ENCODE measurements at places on chromosomes 3 and 15. TPM values are rescaled to one million over a fixed set of nuclear protein-coding genes. Genes with fewer than 3 reads are reported as not detected.

DNA sequence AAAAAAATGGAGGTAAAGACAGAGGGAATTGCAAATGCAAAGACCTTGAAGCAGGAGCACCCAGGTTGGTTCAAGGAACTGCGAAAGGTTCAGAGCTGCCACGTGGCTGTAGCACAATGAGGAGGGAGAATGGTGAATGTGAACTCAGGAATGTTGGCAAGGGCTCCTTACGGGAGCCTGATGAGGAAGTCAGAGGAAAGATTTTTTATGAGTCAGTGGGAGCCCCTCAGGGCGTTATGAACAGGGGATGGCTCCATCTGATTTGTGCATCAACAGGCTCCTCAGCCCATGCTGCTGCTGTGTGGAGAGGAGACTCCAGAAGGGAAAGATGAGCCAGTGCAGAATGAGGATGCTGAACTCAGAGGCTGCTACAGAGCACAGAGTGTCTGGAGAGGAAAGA, 194.4 kb downstream of the ARRDC4 start:
- H3K4me3 ChIP-seq = no peak overlapping the region
- H3K4me1 ChIP-seq = peaks cover 5% of the 10 kb centered on the region
- H3K36me3 ChIP-seq = no peaks in the 10 kb centered on the region
- no peaks in the 10 kb centered on the region for H3K27me3 ChIP-seq

Gene CFAP161
- total RNA-seq = not detected

- H3K27me3 ChIP-seq = no peaks in the 10 kb centered on the region
- H3K4me3 ChIP-seq = no peak overlapping the region
- H3K36me3 ChIP-seq = no peaks in the 10 kb centered on the region
- no peaks in the 10 kb centered on the region for H3K4me1 ChIP-seq
- DNase-seq = no peak
Measured at GRCh38 chr3:63092515-63092914, 185.6 kb upstream of the SYNPR start.

- no peaks in the 10 kb centered on the region for H3K36me3 ChIP-seq
- peaks cover 8% of the 10 kb centered on the region for H3K4me1 ChIP-seq
- no peak for DNase-seq
- H3K27ac ChIP-seq = no peak overlapping the region
Measured at GRCh38 chr15:92288755-92289154, 104.9 kb upstream of the ST8SIA2 start.

Gene EFHB
- total RNA-seq = 0.66 TPM

Gene CSPG4
- total RNA-seq = not detected

DNA sequence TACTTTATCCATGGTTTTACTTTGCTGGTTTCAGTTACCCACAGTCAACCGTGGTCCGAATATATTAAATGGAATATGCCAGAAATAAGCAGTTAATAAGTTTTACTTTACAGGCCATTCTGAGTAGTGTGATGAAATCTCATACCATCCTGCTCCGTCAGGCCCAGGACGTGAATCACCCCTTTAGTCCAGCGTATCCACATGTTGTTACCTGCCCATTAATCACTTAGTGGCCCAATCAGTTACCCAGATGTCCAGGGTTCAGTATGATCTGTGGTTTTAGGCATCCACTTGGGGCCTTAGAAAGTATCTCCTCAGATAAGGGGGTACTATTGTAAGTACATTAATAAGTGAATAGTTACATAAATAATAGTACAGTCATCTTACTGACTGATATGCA, 88.0 kb downstream of the TTBK2 start:
- no peak overlapping the region for H3K27ac ChIP-seq
- no peak overlapping the region for H3K4me3 ChIP-seq
- H3K36me3 ChIP-seq = no peaks in the 10 kb centered on the region
- no peaks in the 10 kb centered on the region for H3K4me1 ChIP-seq
- no peak for DNase-seq
- H3K27me3 ChIP-seq = no peaks in the 10 kb centered on the region

- peak; percentile 49 for DNase-seq
- H3K4me1 ChIP-seq = peaks cover 20% of the 10 kb centered on the region
- peak overlapping the region; percentile 74 for H3K4me3 ChIP-seq
Measured at GRCh38 chr3:155744010-155744625, 753 bp downstream of the PLCH1 start.

GRCh38 chr3:157746391-157746790, 243.2 kb upstream of the VEPH1 start:
- no peaks in the 10 kb centered on the region for H3K36me3 ChIP-seq
- H3K4me1 ChIP-seq = no peaks in the 10 kb centered on the region
- no peaks in the 10 kb centered on the region for H3K27me3 ChIP-seq
- DNase-seq = no peak

- no peak overlapping the region for H3K27ac ChIP-seq
- peaks cover 25% of the 10 kb centered on the region for H3K36me3 ChIP-seq
- no peak overlapping the region for H3K4me3 ChIP-seq
- peaks cover 16% of the 10 kb centered on the region for H3K27me3 ChIP-seq
- no peak for DNase-seq
Measured at GRCh38 chr15:48712546-48712945, 67.0 kb upstream of the FBN1 start.

- no peak for DNase-seq
- H3K36me3 ChIP-seq = no peaks in the 10 kb centered on the region
- H3K27me3 ChIP-seq = peaks cover 15% of the 10 kb centered on the region
- H3K4me3 ChIP-seq = no peak overlapping the region
- no peak overlapping the region for H3K27ac ChIP-seq
- H3K4me1 ChIP-seq = peaks cover 8% of the 10 kb centered on the region
Measured at GRCh38 chr15:63054281-63054683, 11.7 kb downstream of the TPM1 start.

DNA sequence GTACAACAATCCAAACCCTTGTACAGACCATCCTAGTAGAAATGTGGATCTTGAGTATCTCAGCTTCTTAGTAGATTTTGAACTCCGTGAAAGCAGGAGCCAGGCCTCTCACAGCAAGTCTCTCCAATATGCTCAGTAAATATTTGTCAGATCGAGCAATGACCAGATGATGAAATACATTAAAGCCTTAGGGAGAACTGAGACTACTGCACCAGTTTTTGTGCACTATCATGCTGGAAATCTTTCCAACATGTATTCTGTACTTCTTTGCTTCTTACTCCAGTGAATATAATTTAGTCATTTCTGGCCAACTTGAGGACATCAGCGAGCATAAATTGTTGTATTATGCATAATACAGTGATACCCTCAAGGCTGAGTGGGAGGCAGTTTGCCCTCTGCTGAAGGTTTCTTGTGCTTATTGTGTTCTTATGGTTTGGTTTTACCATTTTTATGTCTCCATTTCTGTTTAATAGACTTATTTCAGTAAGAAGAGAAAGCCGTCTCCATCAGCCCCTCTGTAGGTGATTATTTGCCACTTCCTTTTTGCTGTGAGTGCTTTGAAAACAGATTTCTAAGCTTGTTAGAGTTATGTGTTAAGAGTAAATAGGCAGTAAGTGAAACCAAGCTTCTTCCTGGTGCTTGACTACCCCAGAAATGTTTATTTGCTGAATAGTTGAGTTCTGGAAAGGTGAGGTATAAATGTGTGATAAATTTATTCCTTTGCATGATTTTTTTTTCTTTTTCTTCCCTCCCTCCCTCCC, 147.1 kb downstream of the PGPEP1L start:
- peaks cover 22% of the 10 kb centered on the region for H3K4me1 ChIP-seq
- no peak for DNase-seq
- H3K27me3 ChIP-seq = peaks cover 3% of the 10 kb centered on the region
- H3K4me3 ChIP-seq = no peak overlapping the region
- no peaks in the 10 kb centered on the region for H3K36me3 ChIP-seq
- peak overlapping the region; percentile 41 for H3K27ac ChIP-seq

DNA sequence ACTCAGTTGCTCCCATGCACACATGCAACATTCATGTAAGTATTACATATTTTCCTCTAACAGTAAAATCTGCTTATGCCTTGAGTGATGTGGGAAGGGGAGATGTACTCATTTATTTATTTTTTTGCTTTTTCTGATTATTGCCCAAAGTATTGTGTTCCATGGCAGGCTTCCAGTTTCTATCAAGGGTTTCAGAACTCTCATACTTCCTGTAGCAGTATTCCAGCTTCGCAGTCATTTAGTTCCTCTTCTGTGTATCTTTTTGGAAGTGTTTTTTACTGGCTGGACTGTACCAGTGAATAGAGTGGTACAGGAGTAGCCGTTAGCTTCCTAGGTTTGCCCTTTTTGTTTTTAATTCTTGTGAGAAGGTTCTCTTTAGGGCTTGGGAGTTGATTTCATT, 26.9 kb downstream of the RAB11A start:
- peaks cover 2% of the 10 kb centered on the region for H3K4me1 ChIP-seq
- H3K36me3 ChIP-seq = peaks cover 28% of the 10 kb centered on the region
- H3K27ac ChIP-seq = no peak overlapping the region
- H3K4me3 ChIP-seq = no peak overlapping the region
- H3K27me3 ChIP-seq = no peaks in the 10 kb centered on the region

GRCh38 chr3:116445311-116445841, at the start of gene LSAMP:
Gene LSAMP, minus strand, starts transcription at chr3:116445487.
- H3K27ac ChIP-seq = no peak within 1 kb of the TSS
- no peaks in the 10 kb centered on the region for H3K4me1 ChIP-seq
- H3K27me3 ChIP-seq = peaks cover 14% of the 10 kb centered on the region
- no peaks in the 10 kb centered on the region for H3K36me3 ChIP-seq
- no peak for DNase-seq
- no peak within 1 kb of the TSS for H3K4me3 ChIP-seq

Gene SAMMSON
- total RNA-seq = not detected

Gene CATSPER2
- total RNA-seq = 0.94 TPM

GRCh38 chr15:81050805-81051204, 50.1 kb downstream of the TLNRD1 start:
- no peak overlapping the region for H3K27ac ChIP-seq
- no peaks in the 10 kb centered on the region for H3K27me3 ChIP-seq
- no peak for DNase-seq
- peaks cover 22% of the 10 kb centered on the region for H3K4me1 ChIP-seq
- no peak overlapping the region for H3K4me3 ChIP-seq

GRCh38 chr15:65391732-65392131, 13.9 kb upstream of the IGDCC3 start:
- no peak overlapping the region for H3K4me3 ChIP-seq
- H3K36me3 ChIP-seq = no peaks in the 10 kb centered on the region
- no peak overlapping the region for H3K27ac ChIP-seq
- no peak for DNase-seq
- H3K4me1 ChIP-seq = peaks cover 4% of the 10 kb centered on the region

Gene MORC1
- not detected for total RNA-seq

GRCh38 chr3:184480831-184481230, 80.8 kb upstream of the EPHB3 start:
- H3K4me1 ChIP-seq = no peaks in the 10 kb centered on the region
- H3K27me3 ChIP-seq = peaks cover 33% of the 10 kb centered on the region
- H3K27ac ChIP-seq = no peak overlapping the region
- no peaks in the 10 kb centered on the region for H3K36me3 ChIP-seq

Gene UNC13C
- total RNA-seq = not detected

DNA sequence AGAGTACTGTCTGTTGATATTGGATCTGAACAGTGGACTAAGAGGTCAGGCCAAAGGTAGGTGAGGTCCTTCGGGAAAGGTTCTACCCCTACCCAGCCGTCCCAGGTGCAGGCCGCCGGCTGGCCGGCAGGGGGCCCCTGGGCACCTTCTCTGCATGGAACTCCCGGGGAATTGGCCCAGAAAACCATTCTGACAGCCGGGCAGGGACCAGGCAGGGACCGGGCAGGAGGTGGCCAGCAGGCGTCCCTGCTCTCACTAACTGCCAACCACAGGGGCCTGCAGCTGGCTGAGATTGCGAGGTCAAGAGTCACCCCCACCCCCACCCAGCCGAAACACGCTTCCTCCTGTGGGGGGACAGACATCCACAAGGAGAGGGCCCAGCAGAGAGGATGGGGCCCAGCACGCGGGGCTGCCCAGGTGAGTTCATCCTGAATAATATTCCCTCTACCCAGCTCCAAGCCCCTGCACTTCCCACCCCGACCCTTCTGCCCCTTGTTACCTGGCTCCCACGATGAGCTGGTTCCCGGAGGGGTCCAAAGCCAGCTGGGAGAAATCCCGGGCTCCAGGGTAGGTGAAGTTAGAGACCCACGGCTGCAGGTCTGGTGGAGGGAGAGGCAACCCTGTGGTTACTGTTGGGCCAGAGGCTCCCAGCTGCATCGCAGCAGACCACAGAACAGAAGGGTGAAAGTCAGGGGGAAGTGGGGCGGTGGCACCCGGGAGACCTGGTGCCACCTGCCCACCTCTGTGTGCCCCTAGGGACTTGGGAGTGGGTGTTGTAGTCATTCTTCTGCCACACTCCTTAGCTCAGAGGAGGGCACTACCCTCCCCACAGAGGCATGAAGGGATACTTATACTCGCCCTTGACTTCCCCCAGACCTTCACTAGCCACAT, 84.4 kb downstream of the SEMA5B start:
- H3K27me3 ChIP-seq = peaks cover 31% of the 10 kb centered on the region
- no peak overlapping the region for H3K4me3 ChIP-seq
- H3K4me1 ChIP-seq = peaks cover 10% of the 10 kb centered on the region

- peaks cover 41% of the 10 kb centered on the region for H3K27me3 ChIP-seq
- H3K4me3 ChIP-seq = no peak overlapping the region
- DNase-seq = peak; percentile 52
- peaks cover 15% of the 10 kb centered on the region for H3K4me1 ChIP-seq
Measured at GRCh38 chr3:19149368-19149767, 1.1 kb downstream of the KCNH8 start.

Gene SPG11
- 76.7 TPM for total RNA-seq

DNA sequence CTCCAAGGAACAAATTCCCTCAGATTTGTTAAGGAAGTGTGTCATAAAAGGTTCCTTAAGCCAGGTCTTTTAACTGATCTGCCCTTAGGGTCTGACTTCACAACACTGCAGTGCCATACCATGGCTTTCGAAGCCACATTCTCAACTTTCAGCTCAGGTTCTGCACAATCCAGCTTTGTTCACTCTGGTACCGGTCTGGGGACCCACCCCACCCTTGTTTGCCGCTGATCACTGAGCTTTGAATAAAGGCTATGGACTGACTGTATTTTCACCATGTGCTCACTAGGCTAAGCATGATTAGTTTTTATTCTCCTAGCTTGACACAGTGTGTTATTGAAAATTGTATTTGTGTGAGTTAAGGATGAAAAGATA, 15.9 kb downstream of the SNX1 start:
- no peak for DNase-seq
- peaks cover 28% of the 10 kb centered on the region for H3K36me3 ChIP-seq
- H3K4me1 ChIP-seq = peaks cover 30% of the 10 kb centered on the region
- no peak overlapping the region for H3K27ac ChIP-seq
- H3K4me3 ChIP-seq = no peak overlapping the region

DNA sequence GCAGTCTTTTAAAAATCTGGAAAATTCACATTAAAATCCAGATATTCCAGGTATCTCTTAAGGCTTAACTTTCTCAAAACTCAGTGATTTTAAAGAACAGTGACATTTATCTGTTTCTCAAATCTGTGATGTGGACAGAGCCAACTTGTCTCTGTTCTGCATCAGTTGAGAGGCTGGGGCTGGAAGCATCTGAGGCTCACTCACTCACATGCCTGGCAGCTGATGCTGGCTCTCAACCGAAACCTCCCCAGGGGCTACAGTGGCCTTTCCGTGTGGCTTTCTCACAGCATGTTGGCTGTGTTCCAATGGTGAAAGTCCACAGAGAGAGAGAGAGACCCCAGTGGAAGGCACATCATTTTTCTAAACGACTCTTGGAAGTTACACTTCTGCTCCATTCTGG, 53.5 kb downstream of the CEMIP start:
- peaks cover 11% of the 10 kb centered on the region for H3K27me3 ChIP-seq
- no peaks in the 10 kb centered on the region for H3K36me3 ChIP-seq
- H3K4me3 ChIP-seq = no peak overlapping the region

GRCh38 chr3:86951322-86951721, 39.6 kb downstream of the VGLL3 start:
- H3K4me1 ChIP-seq = no peaks in the 10 kb centered on the region
- no peaks in the 10 kb centered on the region for H3K27me3 ChIP-seq
- DNase-seq = no peak

- no peak overlapping the region for H3K4me3 ChIP-seq
- no peaks in the 10 kb centered on the region for H3K36me3 ChIP-seq
- DNase-seq = no peak
- H3K27me3 ChIP-seq = no peaks in the 10 kb centered on the region
Measured at GRCh38 chr3:182233957-182234356, 522.2 kb downstream of the SOX2 start.

Data from activated CD8-positive, alpha-beta memory T cell treated with anti-CD3 and anti-CD28 coated beads, Interleukin-2, amount 10 ng/mL, durations not matched to agents 7 days and 5 days (primary cell).